ENCODE measurements at places on chromosomes 6 and 20.

GRCh38 chr6:3231247-3232016 lies 4.0 kb upstream of the TUBB2B start:
- DNase-seq = peak; percentile 54

GRCh38 chr6:153405931-153406330 lies 274.8 kb upstream of the RGS17 start:
- no peak for DNase-seq

GRCh38 chr6:111204881-111205280 lies 117.6 kb downstream of the SLC16A10 start:
- no peak for DNase-seq

- no peak for DNase-seq
These were observed 122.4 kb upstream of the EXOC2 start for GRCh38 chr6:815348-815738.

GRCh38 chr6:55438203-55438602 lies 110.9 kb downstream of the GFRAL start:
- DNase-seq = no peak

DNA sequence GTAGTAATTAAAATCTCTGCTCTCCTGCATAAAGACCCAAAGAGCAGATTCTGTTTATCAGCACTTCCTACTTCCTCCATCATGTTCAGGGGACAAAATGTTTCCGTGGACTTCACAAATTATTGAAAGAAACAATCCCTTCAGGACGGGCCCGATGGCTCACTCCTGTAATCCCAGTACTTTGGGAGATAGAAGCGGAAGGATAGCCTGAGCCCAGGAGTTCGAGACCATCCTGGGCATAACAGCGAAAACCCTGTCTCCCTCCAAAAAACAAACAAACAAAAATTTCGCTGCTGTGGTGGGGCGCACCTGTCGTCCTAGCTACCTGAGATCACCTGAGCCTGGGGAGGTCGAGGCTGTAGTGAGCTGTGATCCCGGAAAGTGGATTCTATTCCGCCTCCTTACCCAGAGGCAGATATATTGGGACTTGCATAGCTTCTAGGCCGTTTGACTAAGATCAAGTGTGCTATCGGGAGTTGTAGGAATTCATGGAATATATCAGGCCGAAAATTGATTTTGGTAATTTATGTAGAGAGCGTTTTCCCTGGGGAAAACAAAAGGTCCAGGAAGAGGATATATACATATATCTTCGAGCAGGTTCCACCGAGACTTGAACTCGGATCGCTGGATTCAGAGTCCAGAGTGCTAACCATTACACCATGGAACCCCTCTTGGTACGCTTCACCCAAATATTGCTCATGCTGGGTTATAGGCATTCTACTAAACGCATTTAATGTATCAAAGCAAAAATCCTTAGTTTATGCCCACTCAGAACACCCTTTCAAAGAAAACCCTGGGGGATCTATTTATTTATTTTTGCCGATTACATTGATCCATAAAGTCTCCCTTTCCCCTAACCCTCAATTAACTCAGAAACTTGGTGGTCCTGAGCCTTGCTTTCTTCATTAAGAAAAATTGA lies 74.5 kb upstream of the ZNF184 start:
- peak; percentile 74 for DNase-seq

- no peak for DNase-seq
These were observed 80.3 kb downstream of the LPA start for GRCh38 chr6:160583794-160584193.

GRCh38 chr6:130968476-130968875 lies 94.6 kb downstream of the EPB41L2 start:
- DNase-seq = no peak

- DNase-seq = no peak
These were observed 32.7 kb downstream of the TLDC2 start for GRCh38 chr20:36908603-36909002.

GRCh38 chr6:137536104-137536773 lies 42.0 kb upstream of the OLIG3 start:
- DNase-seq = no peak

DNA sequence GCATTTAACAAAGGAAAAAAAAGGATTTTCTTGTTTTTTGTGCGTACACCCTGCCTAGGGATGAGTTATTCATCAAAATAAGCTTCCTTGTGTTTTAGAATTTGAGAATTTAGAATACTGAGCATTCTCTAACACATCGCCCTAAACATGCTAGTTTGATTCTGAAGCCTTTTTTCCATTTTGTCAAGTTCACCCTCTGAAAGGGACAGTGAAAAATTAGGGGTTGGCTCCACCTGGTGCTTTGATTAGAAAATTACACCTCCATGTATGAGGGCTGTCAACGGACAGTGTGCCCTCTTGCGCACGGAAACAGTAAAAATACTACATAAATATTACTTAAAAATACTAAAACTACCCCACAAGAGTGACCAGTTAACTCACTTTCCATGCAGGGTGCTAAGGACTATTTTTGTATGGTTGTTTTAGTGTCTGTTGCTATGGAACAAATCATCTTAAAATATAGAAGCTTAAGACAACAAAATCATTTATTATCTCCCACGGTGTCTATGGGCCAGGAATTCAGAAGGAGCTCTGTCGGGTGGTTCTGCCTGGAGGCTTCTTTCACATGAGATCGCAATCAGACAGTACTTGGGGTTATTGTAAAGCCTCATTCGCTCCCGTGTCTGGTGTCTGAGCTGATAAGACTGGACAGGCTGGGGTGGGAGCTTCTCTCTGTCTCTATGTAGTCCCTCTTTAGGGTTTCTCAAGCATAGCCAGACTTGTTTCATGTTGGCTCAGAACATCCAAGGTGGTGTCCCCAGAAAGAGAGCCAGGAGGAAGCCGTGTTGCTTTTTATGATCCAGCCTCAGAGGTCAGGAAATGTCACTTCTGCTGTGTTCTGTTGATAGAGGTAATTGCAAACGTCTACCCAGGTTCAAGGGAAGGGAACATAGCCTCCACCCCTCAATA lies 41.1 kb upstream of the TMEM170B start:
- peak; percentile 85 for DNase-seq

GRCh38 chr6:21180155-21180554 lies 413.4 kb upstream of the SOX4 start:
- no peak for DNase-seq

- DNase-seq = no peak
These were observed 25.6 kb downstream of the SNX9 start for GRCh38 chr6:157848693-157849092.

- DNase-seq = peak; percentile 36
These were observed 263.0 kb downstream of the PAX1 start for GRCh38 chr20:21968486-21968885.
